ENCODE measurements at places on chromosomes 6 and 20.
A peak's percentile ranks its signal among the peaks of the same experiment; 100 is the strongest.

DNA sequence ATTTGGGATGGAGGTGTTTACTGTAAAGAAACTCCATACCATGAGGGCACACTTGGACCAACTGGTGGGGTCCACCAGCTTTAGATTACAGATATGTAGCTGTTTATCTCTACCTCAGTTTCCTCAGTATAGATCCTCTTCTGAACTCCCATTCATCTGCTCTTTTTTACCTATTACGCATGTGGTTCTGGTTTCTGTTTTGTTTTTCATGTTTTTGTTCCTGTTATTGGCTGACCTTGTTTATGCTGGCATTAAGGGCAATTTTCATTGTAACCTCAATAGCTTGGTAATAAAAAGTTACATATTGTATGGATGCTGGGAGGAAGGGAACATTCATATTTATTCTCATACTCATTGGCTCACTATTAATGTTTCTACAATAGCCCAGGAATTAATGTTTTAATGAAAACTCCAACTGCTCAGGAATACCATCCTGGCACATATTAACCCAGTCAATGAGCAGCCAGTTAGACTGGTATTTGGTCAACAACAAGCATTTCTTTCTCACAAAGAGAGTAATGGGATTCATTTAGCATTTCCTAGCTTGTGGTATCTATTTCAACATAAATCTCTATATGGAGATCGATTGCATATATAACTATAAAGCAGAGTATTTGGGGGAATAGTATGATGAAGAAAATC, 83.8 kb upstream of the FAM184A start:
- DNase-seq = no peak

DNA sequence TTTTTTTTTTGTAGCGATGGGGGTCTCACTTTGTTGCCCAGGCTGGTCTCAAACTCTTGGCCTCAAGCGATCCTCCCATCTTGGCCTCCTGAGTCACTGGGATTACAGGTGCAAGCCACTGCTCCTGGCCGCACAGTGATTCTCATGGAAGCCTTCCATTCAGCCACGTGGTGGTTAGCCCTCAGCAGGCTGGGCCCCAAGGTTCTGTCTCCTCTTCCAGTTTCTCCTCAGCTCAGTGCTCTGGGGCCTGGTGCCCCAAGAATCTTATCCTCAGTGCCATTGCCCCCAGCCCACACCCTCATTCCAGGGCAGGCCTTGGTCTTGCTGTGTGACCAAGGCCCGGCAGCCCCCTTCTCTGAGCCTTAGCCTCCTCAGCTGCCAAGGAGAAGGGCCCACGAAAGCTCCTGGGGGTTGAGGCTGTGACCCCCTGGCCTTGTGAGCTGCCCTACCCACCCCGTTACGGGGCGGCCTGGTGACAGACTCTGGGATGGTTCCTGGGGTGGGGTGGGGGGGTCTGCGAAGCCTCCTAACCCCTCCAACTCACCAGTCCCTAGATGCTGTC, 16.4 kb downstream of the SRC start:
- no peak for DNase-seq

GRCh38 chr20:1323830-1324597, 4.9 kb downstream of the SDCBP2 start:
- DNase-seq = no peak

GRCh38 chr20:37498066-37498665, 22.9 kb upstream of the NNAT start:
- no peak for DNase-seq

DNA sequence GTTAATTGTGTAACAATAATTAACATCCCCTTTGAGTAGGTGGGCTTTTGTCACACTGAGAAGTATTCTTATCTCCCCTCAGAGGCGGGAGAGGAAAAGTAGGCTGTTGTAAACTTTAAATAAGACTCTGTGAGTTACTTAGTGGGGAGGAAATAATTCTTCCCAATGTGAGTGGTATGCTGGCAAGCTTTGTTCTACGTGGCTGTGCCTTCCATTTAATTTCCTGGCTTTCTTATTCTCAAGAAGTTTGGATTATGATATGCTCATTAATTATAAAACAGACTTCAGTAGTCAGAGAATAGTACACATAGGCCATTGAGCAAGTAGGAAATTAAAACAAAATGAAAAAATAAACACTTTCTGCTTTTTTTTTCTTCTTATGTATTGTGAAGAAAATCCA, 19.1 kb downstream of the ADGRB3 start:
- no peak for DNase-seq

DNA sequence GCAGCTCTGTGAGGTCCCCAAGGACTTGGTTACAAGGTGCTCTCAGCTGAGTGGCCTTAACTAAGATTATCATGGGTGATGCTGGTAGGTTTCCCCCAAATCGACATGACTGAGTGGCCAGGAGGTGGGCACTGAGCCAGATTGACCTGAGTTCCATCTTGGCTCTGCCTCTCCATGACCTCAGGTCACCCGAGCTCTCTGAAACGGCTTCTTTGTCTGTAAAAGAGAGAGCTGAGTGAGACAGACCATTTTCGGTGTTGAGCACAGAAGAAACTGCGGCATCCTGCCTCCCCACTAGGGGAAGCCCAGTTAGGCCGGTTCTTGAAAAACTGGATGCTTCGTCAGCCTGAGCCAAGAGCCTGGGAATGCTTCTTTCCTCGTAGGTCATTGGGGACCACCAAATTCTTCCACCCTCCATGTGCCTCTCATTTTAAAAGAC, 14.1 kb upstream of the STX16 start:
- DNase-seq = no peak

DNA sequence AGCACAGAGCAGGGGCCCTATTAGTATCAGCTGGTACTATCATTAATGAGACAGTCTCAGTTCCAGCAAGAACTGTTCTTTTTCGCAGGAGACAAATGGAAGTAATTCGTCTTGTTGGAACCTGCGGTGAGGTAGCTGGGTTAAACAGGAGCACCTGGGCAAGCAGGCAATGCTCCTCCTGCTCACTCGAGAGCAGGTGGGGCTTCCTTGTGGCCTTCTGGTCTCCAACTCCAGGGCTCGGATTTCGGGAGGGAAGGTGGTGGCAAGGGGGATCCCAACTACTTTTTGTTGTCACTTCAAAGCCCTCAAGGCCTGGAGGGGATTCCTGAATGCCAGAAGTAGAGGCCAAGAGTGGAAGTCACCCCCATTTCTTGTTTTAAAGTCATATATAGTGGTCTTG, 1.3 kb upstream of the SPEF1 start:
- DNase-seq = no peak

DNA sequence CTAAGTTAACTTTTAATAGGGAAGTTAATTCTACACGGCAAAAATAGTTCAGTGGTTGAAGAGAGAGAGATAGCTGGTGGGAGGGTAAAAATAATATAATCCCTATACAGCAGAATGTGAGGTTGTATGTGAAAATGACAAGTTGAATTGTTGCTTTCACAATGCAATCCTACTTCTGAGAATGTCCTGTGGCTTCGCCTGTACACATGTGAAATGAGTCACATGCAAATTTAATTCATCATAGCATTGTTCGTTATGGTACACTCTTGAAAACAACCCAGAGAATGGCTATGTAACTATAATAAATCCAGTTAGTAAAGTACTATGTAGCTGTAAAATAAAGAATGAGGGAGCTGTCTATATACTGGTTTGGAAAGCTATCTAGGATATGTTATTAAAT, 46.0 kb upstream of the HINT3 start:
- DNase-seq = no peak

- DNase-seq = no peak
Observed at GRCh38 chr20:44247131-44247571, at the start of gene GDAP1L1. Gene GDAP1L1 (plus strand): TSS chr20:44247308. CDS start chr20:44247335, 27 bp downstream.

- DNase-seq = no peak
Observed at GRCh38 chr6:134093007-134093573, 40.7 kb upstream of the SLC2A12 start.

DNA sequence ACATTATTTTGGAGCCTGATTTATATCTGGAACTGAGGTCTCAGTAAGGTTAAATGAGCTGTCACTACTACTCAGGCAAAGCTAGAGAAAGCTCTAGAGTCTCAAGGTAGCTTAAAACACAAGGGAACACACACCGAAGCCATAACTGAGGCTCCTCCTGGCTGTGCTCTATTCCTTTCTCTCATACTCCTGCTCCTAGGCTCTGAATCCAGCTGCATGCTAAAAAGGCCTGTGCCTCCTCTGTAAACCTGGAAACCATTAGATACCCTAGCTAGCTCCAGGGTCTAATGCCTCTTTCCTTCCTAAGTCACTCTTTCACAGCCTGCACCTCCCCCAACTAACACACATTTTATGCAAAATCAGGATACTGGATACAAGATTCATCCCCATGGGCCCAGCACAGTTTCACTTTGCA, 17.1 kb downstream of the RIPOR2 start:
- DNase-seq = no peak

DNA sequence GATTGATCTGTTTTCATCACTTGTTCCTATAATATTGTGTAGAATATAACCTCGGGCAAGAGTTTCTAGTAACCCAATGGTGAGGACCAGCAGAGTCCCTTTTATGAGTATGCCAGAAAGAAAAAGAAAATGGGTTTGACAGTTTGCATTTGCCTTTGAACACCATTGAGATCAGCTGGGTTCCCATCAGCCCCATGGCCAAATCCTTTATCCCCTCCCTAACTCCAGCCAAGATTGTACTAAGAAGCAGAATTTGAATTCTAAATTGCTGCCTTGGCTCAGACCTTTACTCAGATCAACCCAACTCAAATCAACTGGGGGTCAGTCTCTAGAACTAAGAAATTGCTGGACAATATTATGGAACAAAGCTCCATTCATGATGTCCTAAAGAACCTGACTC, 187.4 kb downstream of the TBC1D7 start:
- DNase-seq = no peak

DNA sequence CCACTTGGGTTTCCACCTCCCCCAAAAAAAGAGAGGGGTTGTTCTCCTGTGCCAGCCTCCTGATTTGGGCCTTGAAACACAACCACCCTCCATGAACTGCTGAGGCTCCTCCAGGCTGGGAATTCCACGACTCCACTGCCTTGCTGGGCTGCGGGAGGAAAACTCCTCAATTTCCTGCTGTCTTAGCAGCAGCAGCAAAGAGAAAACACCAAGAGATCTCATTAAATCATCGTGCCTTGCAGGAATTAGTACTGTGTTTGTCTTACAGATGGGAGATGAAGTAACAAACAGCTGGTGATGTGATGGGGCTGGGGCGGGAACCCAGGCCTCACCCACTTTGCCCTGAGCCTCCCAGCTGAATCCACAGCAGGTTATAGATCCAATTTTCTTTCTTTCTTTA, 29.0 kb downstream of the BPIFB1 start:
- no peak for DNase-seq

GRCh38 chr20:23645575-23645974, 7.8 kb upstream of the CST3 start:
- no peak for DNase-seq

DNA sequence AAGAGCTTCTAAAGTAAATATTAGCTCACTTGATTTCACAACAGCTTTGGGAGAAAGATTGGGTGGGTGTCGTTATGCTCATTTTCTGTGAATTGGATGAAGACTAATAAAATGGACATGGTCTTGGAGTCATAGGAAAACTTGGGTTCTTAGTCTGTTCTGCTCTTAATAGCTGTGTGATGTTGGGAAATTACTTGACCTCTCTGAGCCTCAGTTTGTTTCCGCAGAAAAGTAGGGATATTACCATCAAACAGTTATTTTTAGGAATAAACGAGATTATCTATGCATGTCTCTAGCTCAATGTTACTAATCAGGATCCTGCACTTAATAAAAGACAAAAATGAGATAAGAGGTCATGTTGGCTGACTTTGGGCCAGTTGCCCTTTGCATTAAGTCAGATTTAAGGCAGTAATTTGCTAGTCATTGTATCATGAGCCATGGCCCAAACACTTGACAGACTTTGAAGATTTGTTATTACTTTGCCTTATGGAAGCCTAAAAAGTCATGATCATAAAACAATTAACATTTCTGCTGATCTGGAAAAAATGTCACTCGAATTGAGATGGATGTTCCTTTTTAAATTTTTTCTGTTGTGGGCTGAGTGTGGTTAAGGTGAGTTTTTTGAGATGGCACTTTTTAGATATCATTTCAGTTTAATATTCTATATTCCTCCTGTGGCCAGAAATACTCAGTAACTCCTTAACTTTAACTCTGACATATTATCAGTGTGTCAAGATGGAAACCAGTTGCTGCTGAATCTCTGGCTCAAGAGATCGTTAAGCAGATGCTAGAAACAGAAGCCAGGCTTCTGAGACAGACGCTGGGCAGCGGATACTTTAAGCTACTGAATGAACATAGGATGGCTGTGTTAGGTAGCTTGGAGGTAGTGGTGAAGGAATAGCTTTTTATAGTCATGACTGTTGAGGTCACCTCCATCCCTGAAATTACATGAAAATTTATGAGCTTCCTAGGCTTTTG, 291.6 kb downstream of the PHF3 start:
- DNase-seq = no peak

- no peak for DNase-seq
Observed at GRCh38 chr20:38608188-38608587, 6.6 kb downstream of the ARHGAP40 start.

DNA sequence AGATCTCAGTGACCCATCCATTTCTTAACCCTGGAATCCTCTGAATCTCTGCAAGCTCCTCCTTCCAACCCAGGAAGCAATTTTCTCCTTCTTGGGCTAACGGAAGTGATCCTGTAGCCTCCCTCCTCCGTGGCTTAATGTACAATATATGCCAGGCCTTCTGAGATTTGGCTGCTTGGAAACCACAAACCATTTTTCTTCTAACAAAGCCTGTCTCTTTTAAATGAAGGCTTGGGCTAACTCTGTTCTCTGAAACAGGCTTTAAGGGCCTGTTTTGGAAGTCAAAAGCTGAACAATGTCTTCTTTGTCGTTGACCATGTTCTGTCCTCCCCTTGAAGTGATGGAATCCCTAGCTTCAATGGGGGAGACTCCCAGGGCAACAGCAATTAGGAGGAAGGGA, 14.9 kb downstream of the FYN start:
- DNase-seq = no peak

DNA sequence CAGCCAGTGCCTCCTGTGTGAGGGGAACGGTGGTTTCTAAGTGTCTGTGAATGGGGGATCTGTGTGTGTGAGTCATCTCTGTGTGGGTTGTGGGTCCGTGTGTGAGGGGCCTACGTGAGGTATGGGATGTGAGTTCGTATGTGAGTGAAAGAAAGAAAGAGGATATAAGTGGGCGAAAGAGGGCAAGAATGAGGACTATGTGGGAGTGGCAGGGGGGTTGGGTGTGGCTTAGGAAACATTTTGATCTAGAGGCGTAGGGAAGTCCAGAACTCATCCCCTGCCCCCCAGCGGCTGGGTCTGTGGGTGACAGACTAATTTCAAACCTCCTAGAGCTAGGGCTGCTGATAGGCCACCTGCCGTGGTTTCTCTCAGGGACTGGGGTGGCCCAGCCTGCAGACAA, 35.5 kb downstream of the DHX35 start:
- DNase-seq = no peak

- DNase-seq = no peak
Observed at GRCh38 chr6:85644279-85644762, 1.6 kb upstream of the SYNCRIP start.

GRCh38 chr6:2998998-2999617, 586 bp upstream of the NQO2 start:
- peak; percentile 52 for DNase-seq

- no peak for DNase-seq
Observed at GRCh38 chr6:118509009-118509617, 39.0 kb upstream of the PLN start.
